Stimulated activated CD8-positive, alpha-beta memory T cell treated with anti-CD3 and anti-CD28 coated beads, Interleukin-15, amount 100 ng/mL, for 24 hours (primary cell): ENCODE measurements at places on chromosomes 2 and 18.

DNA sequence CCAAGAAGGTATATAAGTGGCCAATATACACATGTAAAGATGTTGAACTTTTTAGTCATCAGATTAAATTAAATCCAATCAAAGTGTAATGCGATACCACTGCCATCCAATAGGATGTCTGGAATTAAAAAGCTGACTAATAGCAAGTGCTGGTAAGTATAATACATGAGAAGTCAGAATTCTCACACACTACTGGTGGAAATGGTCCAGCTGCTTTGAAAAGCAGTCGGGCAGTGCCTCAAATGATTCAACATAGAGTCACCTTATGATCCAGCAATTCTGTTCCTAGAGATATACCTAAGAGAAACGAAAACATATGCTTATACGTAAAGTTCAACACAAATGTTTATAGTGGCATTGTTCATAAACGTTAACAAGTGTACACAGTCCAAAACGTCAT is 124.1 kb upstream of the MYT1L start:
- DNase-seq = no peak

DNA sequence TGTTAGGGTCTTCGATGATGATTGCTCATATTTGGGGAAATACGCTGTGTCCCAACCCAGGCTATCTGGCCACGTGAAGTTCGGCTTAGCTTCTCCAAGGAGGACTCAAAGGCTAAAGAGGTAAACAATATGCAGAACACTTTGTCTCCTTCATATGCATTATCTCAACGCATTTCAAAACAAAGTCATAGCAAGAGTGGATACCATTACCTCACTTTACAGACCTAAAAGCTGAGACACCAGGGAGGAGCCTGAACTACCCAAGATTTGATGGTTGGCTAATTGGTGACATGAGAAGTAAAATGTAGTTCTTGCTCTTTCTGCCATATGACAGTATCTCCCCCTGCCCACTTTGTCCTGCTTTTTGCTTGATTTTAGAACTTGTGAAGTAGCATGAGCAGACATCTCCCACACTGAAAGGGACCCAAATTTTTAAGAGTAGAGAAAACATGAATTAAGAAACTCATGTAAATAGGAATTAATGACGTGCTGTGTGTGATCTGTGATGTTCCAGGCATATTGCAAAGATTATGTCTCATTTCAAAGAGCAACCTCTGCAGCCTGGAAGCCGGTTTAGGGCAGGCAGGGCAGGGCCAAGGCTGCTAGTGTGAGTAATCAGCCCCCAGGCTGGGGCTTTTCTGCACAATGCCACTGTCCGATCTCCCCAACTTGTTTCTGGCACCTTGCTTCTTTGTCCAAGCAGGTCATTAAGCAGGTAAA is 144.5 kb downstream of the BCL11A start:
- no peak for DNase-seq

GRCh38 chr18:37565977-37566478 is 430 bp upstream of the CELF4 start:
- no peak for DNase-seq

GRCh38 chr18:49015886-49016647 is 65.3 kb upstream of the SMAD7 start:
- DNase-seq = no peak

DNA sequence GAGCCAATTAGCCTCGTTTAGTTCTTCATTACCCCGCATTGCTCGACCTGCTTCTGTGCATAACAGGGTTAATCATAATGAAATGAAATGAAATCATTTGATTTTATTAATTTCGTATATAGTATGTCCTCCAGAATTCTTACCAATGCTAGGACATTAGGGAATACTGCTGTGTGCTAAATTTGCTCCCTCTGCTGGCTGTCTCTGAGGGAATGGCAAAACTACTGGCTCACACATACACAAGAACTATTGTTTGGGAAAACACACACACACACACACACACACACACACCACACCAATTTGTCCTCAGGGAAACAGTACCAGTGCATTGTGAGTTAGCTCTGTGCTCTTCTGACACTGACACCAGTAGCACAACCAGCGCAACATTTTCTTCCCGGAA is 273.3 kb upstream of the TCF4 start:
- no peak for DNase-seq

- no peak for DNase-seq
Measured at GRCh38 chr18:8188184-8188583, 421.1 kb upstream of the RAB12 start.

DNA sequence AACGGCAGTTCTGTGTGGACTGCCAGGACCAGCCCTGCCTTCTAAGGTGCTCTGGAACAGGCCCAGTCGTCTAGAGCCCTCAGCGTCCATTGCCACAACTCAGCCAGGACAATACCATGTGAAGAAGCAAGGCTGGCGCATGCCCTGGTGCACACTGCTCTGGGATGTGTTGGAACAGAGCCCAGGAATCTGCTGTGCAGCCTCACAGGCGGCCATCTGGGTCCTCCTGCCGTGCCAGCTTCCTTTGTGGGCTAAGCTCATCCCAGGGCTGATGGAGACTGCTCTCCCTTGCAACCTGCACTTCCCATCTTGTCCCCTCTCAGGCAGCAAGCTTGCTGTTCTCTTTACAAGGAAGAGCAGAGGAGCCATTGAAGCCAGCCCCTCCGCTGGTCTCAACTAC is 246.4 kb upstream of the PXDN start:
- no peak for DNase-seq

DNA sequence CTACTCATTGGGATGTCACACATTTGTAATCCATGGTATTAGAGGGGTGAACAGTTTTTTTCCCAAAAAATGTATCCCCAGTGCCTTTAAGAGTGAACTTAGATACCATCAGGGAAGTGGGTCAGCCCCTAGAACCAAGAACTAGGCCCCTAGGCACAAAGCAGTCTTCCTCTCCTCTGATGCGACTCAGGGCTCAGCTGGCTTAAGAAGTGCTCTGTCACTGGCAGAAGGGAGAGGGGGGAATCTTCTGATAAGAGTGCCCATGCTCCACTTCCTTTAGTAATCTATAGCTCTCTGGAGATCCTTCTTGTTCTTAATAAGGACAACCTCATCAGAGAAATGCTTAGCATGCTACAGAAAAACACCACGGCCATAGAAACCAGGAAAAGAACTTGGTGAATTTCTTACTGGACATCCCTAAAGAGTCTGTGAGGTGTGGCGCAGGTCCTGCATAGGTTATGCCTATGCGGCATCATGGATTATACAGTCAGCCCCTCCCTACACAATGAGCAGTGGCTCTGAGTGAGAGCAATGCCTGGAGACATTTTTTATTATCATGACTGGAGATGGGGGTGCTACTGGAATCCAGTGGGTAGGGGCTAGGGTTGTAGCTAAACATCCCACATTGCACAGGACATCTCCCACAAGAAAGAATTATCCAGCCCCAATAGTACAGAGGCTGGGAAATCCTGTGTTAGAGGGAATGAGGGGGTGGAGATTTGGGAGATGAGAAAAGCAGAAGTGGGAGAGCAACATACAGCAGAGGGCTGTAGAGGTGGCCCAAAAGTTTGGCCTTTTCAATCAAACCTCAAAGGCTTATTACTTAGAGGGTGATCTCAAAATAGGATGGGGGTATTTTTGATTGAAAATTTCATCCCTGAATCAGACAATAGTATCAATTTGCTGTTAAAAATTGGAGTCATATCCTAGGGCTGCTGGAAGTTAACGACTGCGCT is 21.7 kb upstream of the ZNF385B start:
- no peak for DNase-seq

DNA sequence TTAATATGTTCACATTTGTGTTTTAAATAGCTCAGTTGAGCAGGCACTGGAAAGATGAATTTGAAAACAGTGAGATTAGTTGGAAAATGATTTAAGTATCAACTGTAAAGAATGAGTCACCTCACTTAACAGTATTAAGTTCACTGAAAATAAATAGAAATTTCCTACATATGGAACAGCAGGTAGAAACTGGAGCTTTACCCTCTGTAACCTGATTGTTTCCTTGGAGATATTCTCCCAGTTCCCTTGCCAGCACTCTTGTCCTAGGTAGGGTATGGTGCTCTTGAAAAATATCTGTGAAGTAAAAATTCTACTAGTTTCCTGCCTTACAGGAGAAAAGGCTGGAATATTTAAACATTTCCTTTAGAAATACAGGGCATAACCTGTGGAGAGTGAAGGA is 81.3 kb upstream of the DLGAP1 start:
- no peak for DNase-seq

- no peak for DNase-seq
Measured at GRCh38 chr18:27142891-27143290, 42.2 kb downstream of the CHST9 start.

DNA sequence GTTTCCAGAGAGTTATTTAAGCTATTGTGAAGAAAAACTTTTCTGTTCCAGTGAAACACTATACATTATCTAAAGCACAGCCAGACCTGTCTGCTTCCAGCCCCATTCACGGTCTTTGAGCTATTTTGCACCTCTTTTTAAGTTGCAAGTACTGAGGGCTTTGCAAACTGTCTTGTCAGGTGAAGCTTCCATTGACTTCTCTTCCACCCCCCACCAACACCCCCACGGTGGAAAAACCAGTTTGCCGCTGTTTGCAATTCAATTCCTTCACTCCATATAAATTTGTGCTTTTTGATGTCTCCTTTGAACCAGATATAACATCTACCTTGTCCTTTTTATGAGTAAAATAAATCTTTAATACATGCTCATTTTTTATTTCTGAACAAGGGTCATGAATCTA is 15.7 kb downstream of the B3GNT7 start:
- DNase-seq = no peak

DNA sequence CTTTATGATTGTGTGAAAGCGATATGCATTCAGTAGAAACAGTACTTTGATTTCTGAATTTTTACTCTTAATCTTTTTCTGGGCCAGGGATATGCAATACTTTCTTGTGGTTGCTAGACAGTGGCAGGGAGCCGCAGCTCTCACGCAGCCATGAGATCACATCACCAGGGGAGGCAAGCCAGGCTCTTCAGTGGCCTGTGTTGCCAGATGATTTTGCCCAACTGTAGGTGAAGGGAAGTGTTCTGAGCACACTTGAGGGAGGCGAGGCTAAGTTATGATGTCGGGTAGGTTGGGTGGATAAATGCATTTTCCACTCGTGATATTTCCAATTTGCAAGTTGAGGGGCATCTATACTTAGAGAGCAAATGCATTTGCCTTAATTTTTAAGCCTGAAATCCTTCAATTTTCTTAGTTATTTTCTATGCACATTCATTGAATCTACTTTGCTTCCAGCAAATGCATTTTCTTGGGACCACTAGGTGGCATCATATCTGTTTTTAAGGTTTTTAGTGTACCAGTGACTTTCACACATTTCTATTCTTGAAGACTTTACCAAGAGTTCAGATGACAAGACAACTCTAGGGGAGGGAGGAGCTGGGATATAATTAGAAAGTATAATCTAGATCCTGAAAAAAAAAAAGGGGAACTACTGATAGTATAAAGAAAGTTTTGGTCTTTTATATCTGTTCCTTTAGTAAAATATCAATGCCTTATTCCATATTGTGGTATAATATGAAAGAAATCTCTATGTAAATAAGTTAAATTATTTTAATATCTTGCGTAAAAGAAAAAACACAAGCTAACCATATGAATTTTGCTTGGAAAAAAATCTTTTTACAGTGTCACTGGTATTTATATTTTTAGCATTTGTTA is 643.3 kb downstream of the SOCS6 start:
- DNase-seq = no peak

- DNase-seq = no peak
Measured at GRCh38 chr2:119688616-119689015, 9.6 kb downstream of the TMEM177 start.

DNA sequence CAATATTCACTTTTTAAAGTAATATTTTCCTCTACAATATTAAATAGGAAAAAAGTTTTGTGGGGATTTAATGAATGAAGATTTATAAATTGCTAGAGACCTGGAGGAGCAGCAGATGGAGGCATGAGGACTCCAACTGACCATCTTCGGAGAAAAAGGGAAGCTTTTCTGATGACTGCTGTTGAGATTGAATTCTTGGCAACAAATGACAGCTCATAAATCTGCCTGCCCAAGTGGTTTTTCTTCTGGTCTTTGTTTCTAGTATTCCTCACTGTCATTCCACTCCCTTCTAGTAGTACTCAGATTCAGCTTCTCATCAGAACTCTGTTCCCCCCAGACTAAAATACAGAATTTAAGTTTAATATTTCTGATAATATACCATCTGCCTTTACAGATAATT is 157.0 kb downstream of the EML6 start:
- no peak for DNase-seq

GRCh38 chr2:13581471-13581870 is 864.7 kb downstream of the TRIB2 start:
- no peak for DNase-seq

- no peak for DNase-seq
Measured at GRCh38 chr2:30934066-30934465, 126.8 kb upstream of the CAPN13 start.

- DNase-seq = no peak
Measured at GRCh38 chr2:166568409-166568808, 74.4 kb upstream of the SCN7A start.

- DNase-seq = no peak
Measured at GRCh38 chr2:105777031-105777482, 32.3 kb downstream of the NCK2 start.

DNA sequence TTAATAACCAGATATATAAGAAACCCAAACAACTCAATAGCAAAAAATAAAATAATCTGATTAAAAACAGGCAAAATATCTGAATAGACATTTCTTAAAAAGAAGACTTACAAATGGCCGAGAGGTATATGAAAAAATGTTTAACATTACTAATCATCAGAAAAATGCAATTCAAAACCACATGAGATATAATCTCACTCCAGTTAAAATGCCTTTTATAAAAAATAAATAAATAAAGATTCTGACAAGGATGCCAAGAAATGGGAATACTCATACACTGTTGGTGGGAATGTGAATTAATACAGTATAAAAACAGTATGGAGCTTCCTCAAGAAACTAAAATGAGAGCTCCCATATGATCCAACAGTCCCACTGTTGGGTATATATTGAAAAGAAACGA is 33.9 kb upstream of the BMP10 start:
- no peak for DNase-seq

- DNase-seq = no peak
Measured at GRCh38 chr2:239464166-239465016, 63.6 kb upstream of the HDAC4 start.

DNA sequence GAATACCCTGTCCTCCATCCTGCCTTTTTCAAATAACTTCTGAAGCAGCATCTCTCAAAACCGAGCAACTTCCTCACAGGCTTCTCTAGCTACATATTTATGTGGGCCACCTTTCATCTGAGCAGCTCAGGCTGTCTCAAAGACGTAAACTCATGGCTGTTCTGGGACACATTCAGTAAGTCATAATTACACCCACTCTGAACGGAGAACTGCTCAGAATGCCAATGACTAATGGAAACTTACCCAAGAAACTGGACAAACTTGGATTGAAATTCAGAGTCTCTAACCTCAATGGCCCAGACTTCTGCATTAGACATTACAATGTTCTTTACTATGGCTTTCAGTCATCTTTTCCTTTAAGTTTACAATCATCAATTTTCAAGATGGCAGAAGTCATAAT is 145.2 kb downstream of the RAD51AP2 start:
- DNase-seq = no peak

- DNase-seq = no peak
Measured at GRCh38 chr2:180604077-180604476, 376.3 kb upstream of the UBE2E3 start.
